ENCODE measurements at places on chromosomes 7 and 10.
A peak's percentile ranks its signal among the peaks of the same experiment; 100 is the strongest.

DNA sequence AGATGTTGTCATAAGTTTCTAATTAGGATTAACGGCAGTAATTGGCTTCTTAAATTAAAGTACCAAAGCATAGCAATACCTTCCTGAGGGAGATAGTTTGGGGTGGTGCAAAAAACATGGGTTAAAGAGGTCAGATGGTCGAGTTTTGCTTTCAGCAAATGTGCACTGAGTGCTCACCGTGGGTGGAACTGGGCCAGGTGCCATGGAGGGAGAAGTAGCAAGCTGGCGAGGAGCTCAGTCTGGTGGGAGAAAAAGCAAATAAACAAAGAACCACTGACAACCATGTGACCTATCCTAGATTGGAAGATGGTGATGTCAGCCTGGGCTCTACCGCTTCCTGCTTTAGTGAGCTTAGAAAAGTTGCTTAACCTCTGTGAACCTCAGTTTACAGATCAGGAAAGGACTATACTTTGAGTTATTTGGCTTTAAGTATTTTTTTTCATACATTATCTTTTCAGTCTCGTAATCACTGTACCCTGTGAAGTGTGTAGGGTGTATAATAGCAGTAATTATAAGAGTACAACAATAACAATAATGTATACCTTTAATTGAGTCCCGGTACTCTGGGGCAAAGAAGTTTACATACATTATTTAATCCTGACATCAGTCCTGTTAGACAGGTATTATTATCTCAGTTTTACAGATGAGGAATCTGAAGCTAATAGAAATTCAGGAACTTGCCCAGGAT lies 69.0 kb upstream of the PDCD4 start:
- no peak for DNase-seq

- DNase-seq: no peak
Observed at GRCh38 chr10:60253484-60253883, 136.2 kb downstream of the ANK3 start.

DNA sequence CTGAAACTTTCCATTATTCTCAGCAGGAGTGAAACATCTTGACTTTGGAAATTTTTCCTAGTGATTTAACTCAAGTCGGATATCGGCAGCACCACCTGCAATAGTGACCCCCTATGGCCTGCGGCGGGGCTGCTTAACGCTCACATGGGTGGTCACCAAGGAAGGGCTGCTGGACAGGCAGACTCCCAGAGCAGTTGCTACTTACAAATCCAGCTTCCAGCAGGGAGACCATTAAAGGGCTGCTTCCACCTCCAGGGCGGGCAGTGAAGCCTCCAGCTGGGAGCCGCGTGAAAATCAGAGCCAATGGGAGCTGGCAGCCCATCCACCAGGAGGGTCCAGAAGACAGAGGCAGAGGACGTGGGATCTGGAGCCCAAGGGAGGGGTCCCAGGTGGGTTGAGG lies 122.5 kb downstream of the MGMT start:
- no peak for DNase-seq

DNA sequence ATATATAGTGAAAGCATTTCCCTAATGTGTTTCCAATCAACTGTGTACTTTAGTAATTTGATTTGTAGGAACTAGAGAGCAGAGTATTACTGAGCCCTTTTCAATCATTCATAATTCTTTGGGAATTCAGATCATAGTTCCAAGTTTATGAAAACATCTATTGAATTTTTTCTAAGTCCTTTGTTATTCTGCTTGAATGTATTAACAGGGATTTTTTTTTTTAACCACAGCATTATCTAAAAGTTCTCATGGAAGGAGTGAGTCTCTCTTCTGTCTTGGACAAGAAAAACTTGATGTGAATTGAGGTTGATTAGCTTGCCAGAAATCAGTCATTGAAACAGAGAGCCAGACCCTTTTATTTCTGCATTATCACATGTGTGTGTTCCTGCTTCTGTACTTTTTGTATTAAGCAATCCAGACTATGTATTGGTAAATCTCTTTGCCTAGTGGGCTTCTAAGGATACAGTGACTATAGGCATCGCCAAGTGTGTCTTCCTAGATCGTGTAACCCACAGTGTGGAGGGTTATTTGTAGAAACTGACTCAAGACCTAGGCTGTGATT lies 59.9 kb downstream of the BMPER start:
- peak; percentile 75 for DNase-seq

GRCh38 chr7:138658889-138659288 lies 42.3 kb downstream of the SVOPL start:
- no peak for DNase-seq

GRCh38 chr10:101293007-101293723 lies 60.8 kb upstream of the BTRC start:
- no peak for DNase-seq

GRCh38 chr10:42975005-42975493 lies 101.8 kb upstream of the RET start:
- DNase-seq: no peak

- DNase-seq: no peak
Observed at GRCh38 chr7:166338-167060, 25.9 kb upstream of the FAM20C start.

DNA sequence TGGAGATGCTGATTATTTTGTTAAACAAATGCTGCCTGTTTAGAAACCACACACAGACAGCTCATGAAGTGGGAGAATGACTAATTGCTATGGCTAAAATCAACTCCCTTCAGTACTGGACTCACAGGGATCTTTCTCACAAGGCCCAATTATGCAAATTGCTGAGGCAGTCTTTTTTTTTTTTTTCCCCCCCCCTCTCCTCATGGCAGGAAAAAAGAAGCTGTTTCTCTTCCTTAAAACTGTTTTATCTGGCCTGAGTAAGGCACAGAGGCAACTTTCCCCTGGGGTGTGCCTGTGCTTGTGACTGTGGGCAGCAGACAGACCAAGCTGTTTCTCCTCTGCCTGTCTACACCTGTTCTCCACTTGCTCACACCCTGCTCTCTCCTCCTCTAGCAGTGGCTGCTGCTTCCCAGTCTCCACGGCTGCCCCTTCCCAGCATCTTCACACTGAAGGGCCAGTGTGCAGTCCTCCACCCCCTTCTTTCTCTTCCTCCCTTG lies 65.4 kb upstream of the STEAP1B start:
- DNase-seq: no peak

DNA sequence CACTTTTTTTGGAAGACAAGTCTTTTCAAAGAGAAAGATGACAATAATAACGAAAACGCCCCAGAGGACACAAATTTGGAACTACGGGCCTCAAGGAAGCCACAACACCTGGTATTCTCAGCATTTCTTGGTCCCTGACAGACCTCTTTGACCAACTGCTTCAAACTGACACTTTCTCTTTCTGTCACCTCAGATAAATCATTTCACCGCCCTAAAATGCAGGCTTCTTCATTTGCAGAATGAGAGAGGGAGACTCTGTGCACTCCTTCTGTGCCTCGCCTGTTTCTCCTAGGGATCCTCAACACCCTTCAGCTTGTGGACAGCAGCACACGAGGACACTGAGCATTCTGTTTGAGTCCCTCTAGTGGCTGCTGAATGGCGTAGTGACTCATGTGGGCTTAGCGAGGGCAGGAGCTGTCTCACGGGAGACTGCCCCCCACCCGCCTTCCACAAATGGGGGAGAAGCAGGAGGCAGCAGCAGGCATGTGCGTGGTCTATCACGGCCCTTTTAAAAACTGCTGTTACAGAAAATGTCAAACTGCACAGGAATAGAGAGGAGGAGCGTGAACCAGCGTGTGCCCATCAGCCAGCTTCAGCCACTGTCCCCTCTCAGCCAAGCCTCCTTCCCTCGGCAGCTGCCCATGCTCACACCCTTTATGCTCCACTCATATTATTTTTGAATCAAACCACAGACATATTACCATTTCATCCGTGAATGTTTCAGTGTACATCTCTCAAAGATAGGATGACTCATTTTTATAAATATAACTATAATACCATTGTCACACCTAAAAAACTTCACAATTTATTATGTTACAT lies 41.4 kb downstream of the GSDME start:
- no peak for DNase-seq

DNA sequence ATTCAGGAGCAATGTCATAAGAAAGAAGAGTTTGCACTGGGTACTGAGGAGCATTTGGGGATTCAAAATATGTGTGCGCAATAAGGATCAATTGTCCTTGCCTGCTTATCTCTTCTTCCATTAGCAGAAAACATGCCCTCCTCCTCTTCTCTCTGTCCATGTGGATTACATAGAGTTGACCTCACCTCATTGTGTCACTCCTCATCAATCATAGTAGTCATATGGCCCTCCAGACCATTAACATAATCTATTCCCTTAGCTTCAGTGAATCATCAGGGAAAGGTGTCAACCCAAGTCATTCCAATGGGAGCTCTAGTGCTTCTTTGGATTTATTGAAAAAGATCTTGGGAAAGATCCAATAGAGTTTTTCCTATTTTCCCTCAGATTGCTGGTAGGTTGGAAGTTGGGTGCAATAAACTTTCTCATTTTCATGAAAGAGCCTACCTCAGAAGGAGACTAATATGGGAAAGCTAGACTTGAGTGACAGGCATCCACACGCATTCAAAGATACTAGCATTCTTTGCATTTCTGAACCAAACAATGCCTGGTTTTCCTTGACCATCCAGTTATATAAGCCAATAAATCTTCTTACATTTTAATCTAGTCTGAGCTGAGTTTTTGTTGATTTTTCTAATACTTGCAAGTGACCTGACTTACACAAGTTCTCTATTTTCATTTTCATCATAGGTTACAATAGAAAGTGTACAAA lies 71.5 kb upstream of the FAM13C start:
- DNase-seq: no peak

DNA sequence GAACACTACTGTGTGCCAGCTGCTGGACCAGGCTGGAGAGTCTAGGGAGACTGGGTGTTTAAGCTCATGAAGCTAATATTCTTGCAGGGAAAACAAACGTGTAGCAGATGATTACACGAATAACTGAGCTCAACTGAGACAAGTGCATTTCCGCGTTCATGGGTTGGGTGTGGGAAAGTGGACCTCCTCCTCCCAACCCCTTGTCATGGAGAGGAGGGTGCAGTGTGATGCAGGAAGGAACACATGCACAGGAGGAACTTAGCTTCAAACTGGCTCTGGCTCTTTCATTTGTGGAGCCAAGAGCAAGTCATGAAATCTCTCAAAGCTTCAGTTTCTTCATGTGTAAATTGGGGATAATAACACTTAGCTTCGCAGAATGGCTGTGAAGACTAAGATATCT lies 204.3 kb downstream of the ARHGAP12 start:
- DNase-seq: no peak

GRCh38 chr7:88344956-88345832 lies 38.5 kb upstream of the STEAP4 start:
- DNase-seq: no peak

DNA sequence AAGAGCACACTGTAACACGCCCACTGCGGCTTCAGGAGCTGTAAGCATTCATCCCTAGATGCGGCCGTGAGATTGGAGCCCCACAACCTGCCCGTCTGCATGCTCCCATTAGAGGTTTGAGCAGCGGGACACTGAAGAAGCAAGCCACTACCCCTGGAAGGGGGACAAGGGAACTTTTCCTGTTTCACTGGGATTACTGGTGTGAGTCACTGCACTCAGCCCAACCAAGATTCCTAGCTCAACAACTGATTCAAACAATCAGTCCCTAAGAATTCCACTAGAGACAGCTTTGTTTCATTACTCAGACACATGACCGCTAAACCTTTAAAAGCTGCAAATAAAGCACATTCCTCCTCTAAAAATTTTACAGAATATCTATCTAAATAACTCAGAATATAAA lies 69.8 kb downstream of the ORC5 start:
- no peak for DNase-seq

- no peak for DNase-seq
Observed at GRCh38 chr10:119378737-119379067, 163.8 kb downstream of the RGS10 start.

- DNase-seq: no peak
Observed at GRCh38 chr10:131644864-131645658, 255.7 kb upstream of the PPP2R2D start.

- DNase-seq: no peak
Observed at GRCh38 chr7:38310591-38311101, 37.2 kb upstream of the TARP start.

DNA sequence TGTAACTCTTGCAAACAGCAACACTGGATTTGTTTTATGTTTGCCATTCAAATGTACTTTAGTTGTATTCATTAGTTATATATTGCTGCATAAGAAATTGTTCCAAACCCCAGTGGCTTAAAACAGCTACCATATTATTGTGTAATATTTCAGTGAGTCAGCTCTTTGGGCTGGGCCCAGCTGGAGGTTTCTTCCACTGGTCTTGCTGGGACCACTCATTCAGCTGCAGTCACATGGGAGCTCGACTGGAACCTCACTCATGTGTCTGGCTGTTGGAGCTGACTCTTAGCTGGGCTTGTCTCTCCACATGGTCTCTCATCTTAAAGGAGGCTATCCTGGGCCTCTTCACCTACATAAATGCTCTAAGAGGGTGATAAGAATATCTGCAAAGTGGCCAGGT lies 23.2 kb upstream of the PIP4K2A start:
- DNase-seq: no peak

GRCh38 chr10:5688587-5688986 lies 3.9 kb downstream of the TASOR2 start:
- no peak for DNase-seq

GRCh38 chr7:100602889-100603725 lies 944 bp downstream of the PCOLCE start:
- DNase-seq: peak; percentile 88

GRCh38 chr10:74808501-74808900 lies 17.9 kb upstream of the KAT6B start:
- DNase-seq: no peak

GRCh38 chr10:22833781-22834180 lies 94.1 kb upstream of the ARMC3 start:
- DNase-seq: no peak

DNA sequence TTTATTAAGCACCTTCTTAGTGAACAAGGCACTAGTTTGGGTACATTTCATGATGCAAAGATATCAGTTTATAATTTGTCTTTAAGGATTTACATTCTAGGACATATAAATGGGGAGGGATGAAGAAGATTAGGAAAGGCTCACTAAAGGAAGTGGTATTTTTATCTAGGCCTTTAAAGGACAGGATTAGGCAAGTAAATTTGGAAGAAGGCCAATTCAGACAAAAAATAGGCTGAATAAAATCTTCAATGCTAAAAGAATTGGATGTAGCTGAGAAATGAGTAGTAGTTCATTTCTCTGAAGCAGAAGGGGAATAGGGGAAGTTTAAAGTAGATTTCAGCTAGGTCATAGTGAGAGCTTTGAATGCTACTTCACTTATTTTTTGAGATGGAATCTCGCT lies 4.8 kb upstream of the FAM24B start:
- DNase-seq: no peak

DNA sequence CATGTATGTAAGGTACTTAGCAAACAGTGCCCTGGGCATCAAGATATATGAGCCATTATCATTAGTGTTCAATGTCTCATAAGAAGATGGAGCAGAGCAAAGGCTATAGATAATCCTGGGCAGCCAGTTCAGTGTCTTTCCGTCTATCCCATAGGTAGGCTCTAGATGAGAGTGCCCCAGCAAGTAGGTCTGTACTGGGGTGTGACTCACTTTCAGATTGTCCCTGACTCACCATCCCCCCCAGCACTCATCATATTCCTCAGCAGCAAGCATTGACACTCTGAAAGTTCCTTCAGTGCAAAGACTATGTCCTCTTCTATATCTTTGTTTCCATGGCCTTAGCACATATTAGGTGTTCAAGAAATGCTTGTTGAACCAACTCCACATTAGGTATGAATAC lies 20.0 kb upstream of the FAM204A start:
- no peak for DNase-seq
